ENCODE measurements at places on chromosomes 12 and 14. TPM values are rescaled to one million over a fixed set of nuclear protein-coding genes. Genes with fewer than 3 reads are reported as not detected.

The STAB2 gene
- not detected for polyA plus RNA-seq

The TMEM30B gene
- 0.15 TPM for polyA plus RNA-seq

The KRT8 gene
- 49.4 TPM for polyA plus RNA-seq

The IKZF4 gene
- 2.0 TPM for polyA plus RNA-seq

The DMAC2L gene
- 20.3 TPM for polyA plus RNA-seq

The CD163 gene
- polyA plus RNA-seq: 0.03 TPM

The M6PR gene
- 196 TPM for polyA plus RNA-seq

The SLCO1A2 gene
- polyA plus RNA-seq: under 0.01 TPM

The TAS2R46 gene
- polyA plus RNA-seq: not detected

The OR4E1 gene
- not detected for polyA plus RNA-seq

The FOXG1 gene
- not detected for polyA plus RNA-seq

The SYNDIG1L gene
- polyA plus RNA-seq: not detected

The NFATC4 gene
- 24.9 TPM for polyA plus RNA-seq

The LBHD2 gene
- not detected for polyA plus RNA-seq

The NOVA1 gene
- polyA plus RNA-seq: 0.32 TPM

The KLRG1 gene
- 5.1 TPM for polyA plus RNA-seq

The GPD1 gene
- polyA plus RNA-seq: 0.26 TPM

The TECPR2 gene
- 6.9 TPM for polyA plus RNA-seq

The OTOGL gene
- 0.97 TPM for polyA plus RNA-seq

The EPS8 gene
- 19.8 TPM for polyA plus RNA-seq

The ALDH1L2 gene
- 3.4 TPM for polyA plus RNA-seq

The RNASE1 gene
- not detected for polyA plus RNA-seq

The TCL1B gene
- polyA plus RNA-seq: not detected

The MYH6 gene
- polyA plus RNA-seq: not detected

The ATN1 gene
- 29.3 TPM for polyA plus RNA-seq

The PAH gene
- not detected for polyA plus RNA-seq

The SLC41A2 gene
- polyA plus RNA-seq: 3.1 TPM

The ADCY4 gene
- polyA plus RNA-seq: 0.08 TPM

The TMEM229B gene
- 0.16 TPM for polyA plus RNA-seq

The AHNAK2 gene
- 33.5 TPM for polyA plus RNA-seq

The MBIP gene
- polyA plus RNA-seq: 11.5 TPM

The ACOT4 gene
- 0.13 TPM for polyA plus RNA-seq

The CLEC1B gene
- polyA plus RNA-seq: not detected

The SLCO1B1 gene
- polyA plus RNA-seq: not detected
